Activated T-helper 1 cell treated with anti-CD3 and anti-CD28 coated beads, Interleukin-12 subunit alpha, Interleukin-12 subunit beta, Interleukin-2, Interleukin-4 antibody, amounts not matched to agents 30 ng/mL and 10 ng/mL and 1 ng/mL, durations not matched to agents 14 hours and 24 hours and 36 hours (primary cell): ENCODE measurements at places on chromosomes 6 and 20. TPM values are rescaled to one million over a fixed set of nuclear protein-coding genes. Genes with fewer than 3 reads are reported as not detected.

GRCh38 chr6:18186033-18186432 is 30.8 kb downstream of the KDM1B start:
- DNase-seq = no peak

GRCh38 chr6:10409233-10409721 is 5.6 kb downstream of the TFAP2A start:
- DNase-seq = no peak

PPP1R14C gene
- total RNA-seq = not detected in 2 replicates

RSPO4 gene
- not detected in 2 replicates for total RNA-seq

SLC22A7 gene
- total RNA-seq = not detected in 2 replicates

DNA sequence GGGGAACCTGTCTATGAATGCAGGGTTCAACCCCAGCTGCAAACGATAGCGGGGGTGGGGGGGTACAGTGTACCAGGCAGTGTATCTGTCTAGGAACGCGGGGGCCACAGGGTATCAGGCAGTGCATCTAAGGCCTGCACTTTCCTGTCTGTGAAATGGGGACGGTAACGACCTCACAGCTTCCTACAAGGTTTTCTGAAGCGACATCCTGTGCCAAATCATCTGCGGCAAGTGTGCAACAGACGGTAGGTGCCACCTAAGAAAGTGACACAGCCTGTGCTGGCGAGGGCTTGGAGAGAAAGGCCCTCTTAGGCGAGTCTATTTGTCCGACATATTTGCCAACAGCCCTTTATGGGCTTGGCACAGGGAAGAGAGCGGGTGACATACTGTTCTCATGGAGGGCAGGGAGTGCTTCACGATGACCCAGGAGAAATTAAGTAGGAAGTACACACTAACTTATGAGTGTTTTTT is 3.8 kb downstream of the DIDO1 start:
- no peak for DNase-seq

PTK7 gene
- total RNA-seq = 3.3 and 3.7 TPM in 2 replicates

SNPH gene
- total RNA-seq = 2.1 and 2.5 TPM in 2 replicates

DNA sequence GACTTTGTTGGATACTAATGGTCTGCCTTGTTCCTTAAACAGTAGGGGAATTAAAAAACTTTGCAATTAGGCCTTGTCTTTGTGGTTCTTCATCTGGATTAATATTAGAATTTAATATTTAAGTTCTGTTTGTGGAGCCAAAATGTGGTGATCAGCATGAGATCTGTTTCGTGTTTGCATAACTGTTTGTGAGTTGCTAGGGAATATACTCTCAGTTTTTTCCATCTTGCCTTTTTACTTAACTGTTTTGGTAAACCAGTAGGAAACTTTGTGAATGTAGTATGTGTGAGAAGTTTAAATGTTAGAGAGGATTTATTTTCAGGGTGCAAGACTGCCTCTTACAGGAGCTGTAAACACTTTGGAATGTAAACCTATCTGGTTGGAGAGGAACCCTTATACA is 35.6 kb downstream of the LRRC1 start:
- DNase-seq = no peak

GRCh38 chr6:146898069-146898887 is 299.5 kb downstream of the ADGB start:
- no peak for DNase-seq

PERP gene
- total RNA-seq = 5.6 and 5.7 TPM in 2 replicates

GRCh38 chr6:101232961-101233360 is 160.5 kb upstream of the GRIK2 start:
- DNase-seq = no peak

DNA sequence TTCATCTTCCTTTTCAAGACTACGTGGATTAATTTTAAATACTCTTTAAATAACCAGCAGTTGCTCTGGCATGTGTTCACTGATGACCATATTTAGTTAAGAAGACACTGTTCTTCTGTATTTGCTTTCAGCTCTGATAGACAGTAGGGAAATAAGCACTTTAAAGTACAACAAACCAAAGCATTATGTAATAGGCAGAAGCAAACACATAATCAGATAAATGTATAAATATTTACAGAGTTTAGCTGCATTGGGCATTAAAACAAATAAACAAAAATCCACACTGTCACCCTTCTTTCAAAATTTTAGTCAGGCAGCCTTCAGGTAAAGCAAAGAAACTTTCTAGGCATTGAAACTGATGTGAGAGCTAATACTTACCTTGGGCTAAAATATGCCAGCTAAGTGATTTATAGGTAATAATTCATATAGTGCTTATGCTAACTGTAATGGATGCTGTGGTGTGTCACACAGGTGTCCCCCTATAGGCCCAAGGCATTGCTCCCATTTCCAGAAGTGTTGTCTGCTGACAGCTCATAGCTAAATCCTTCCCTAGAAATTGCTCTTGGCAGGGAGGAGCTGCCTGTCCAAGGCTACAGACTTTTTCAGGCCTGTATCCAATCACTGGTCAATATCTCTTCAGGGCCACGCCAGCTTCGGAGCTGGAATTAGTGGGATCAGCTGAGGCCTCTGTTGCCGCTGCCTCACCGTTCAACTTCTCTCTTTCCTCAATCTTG is 111.5 kb upstream of the CITED2 start:
- no peak for DNase-seq

DNA sequence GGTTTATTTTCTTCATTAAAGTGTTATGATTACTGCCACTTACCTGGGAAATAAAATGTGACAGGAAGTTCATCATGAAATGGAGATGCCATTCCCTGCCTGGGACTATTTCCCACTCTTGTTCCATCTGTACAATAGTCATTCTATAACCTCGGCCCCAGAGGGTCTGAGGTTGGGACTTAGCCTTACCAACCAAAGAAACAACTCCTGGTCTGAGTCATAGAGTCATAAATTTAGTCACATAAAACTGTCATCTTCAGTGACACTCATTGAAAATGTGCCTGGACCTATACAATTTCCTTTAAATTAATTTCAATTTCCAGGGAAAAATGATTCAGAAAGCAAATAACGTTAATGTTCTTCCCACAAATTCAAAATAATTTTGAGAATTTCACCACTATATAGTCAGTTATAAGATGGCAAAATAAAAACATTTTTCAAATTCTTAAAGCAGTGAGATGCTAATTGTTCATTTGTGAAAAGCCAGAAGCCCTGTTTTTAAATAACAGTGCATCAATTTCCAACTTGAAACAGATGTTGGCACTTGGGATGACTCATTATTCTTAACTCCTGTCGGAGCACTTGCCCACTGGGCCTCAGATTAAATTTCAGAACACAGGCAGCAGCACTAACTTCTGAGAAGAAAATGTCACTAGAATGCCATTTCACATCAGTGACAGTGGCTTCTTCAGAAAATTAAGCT is 201.2 kb upstream of the SMLR1 start:
- no peak for DNase-seq
